ENCODE measurements at places on chromosomes 1 and 21. TPM values are rescaled to one million over a fixed set of nuclear protein-coding genes. Genes with fewer than 3 reads are reported as not detected.
A peak's percentile ranks its signal among the peaks of the same experiment; 100 is the strongest.

GRCh38 chr1:92968138-92969032, 7.1 kb upstream of the DIPK1A start:
- no peak for DNase-seq

The MYBPH gene
- 2.9 TPM for polyA plus RNA-seq

DNA sequence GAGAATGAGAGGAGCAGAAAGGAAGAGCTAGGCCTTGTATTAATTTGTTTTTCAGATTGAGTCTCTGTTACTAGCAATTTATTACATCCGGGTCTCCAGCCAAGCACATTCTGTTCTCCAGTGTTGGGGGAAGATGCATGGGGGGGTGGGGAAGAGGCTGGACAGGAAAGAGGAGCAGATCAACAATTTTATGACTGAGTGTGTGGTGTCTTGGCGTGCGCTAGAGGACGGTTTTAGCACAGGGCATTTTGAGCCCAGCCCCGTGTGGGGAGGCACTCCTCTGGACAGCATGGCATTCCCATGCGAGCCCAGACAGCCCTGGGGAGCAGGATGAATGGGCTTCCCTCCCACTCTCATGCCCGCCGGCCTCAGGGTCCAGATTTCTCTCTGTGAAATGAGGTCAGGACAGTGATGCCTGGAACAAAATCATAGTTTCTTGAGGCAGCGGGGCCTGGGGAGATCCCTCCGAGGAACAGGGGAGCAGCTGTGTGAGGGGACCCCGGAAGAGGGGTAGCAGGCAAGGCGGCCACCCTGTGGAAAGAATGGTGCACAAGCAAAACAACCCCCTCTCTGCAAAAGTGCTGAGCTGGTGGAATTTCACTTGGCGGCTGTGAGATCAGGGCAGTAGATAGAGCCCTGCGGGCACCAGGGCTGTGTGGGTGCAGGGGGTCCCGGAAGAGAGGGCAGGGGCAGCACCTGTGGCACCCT, 16.3 kb downstream of the SOX13 start:
- peak; percentile 81 for DNase-seq

DNA sequence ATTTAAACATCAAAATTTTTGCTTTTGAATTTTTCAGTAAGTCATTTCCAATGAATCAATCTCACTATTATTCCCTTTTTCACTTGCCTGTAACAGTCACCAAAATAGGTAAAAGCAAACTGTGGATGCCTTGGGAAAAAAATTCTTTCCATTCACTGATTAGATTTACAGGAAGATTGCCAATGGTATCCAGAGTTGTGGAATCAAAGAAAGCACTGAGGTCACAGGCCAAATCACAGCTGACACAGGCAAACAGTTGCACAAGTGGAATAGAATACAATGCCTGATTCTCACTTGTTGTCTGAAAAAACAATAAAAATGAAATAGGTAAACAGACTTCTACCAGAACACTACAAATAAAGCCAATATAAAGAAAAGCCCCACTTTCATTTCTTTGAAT, 48.4 kb downstream of the LTN1 start:
- no peak for DNase-seq

GRCh38 chr1:164719676-164720439, 160.9 kb downstream of the PBX1 start:
- no peak for DNase-seq

GRCh38 chr1:191592039-191592438, 566.2 kb upstream of the RGS18 start:
- no peak for DNase-seq

DNA sequence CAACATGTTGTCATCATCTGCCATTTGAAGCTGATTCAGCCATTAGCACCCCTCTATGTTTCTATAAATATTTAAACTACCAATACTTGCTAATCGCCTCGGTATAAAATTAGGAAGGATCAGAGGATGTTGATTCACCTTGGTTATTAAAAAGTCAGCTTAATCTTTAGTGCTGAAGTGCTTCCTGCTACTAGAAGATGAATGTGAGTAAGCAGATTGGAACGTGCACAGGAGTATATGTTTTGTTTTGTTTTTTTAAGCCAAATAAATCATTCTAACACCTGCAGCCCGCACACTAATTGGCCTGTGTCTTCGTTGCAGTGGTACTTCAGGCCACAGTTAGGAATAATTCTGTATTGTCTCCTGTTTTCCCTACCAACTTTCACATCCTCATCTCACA, 485.7 kb downstream of the AJAP1 start:
- no peak for DNase-seq

The RHOU gene
- polyA plus RNA-seq = 32.6 TPM

- no peak for DNase-seq
These were observed 106.8 kb downstream of the AK5 start for GRCh38 chr1:77388661-77389060.

The KIF26B gene
- polyA plus RNA-seq = 3.0 TPM

DNA sequence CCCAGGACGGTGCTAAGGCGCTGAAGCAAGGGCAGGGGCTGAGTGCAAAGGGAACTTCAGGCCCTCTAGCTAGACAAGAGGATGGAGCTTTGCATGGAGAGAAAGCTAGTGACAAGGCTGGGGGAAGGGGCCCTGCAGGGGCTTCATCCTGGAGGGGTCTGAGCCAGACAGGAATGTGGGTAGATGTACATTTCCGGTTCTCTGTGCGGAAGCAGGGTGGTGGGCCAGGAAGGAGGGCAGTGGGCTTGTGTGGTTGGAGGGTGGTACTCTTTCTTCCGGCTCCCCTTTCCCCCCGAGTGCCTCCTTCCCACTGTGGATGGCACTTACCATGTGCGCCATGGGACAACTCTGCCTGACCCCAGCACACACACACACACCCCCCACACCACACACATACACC, 1.5 kb downstream of the KISS1 start:
- DNase-seq = no peak

The UBL4B gene
- polyA plus RNA-seq = 105 TPM

GRCh38 chr1:47843781-47844557, 153.2 kb downstream of the TRABD2B start:
- no peak for DNase-seq

- DNase-seq = no peak
These were observed 180.9 kb downstream of the PRDM16 start for GRCh38 chr1:3249631-3250501.

DNA sequence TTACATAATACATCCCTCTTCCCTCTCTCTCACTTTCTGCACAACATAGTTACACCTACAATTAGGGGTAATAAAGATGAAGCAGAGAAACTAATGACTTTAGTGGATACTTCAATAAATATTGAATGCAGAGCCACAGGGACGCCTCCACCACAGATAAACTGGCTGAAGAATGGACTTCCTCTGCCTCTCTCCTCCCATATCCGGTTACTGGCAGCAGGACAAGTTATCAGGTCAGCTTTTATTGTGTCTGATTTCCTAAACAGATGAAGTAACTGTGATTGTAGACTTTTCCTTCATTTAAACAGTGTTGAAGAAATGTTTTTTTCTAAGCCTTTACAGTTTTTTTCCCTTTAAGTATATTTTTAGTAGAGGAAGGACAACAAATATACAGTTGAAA, 281.6 kb downstream of the TPR start:
- DNase-seq = no peak

DNA sequence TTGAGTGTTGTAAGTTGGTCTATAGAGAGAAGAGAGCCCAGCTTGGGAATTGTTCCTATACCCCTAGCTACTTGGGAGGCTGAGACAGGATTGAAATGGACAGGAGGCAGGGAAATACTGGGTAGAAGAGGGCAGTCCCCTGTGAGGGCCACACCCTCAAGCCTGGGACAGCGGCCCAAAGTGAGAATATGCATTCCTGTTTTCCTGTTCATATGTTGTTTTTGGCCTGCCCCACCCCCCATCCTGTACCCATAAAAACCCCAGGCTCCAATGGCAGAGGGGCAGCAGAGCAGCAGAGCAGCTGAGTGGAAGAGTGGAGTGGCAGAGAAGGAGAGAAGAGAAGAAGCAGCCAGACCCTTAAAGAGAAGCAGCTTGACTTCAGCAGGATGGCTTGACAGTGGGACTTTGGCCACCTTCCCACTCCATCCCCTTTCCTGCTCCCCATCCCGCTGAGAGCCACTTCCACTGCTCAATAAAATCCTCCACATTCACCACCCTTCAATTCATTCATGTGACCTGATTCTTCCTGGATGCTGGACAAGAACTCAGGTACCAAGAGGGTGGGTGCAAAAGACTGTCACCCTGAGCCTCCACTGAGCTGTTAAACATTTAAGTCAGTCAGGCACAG, 70.6 kb upstream of the PUM1 start:
- DNase-seq = no peak

DNA sequence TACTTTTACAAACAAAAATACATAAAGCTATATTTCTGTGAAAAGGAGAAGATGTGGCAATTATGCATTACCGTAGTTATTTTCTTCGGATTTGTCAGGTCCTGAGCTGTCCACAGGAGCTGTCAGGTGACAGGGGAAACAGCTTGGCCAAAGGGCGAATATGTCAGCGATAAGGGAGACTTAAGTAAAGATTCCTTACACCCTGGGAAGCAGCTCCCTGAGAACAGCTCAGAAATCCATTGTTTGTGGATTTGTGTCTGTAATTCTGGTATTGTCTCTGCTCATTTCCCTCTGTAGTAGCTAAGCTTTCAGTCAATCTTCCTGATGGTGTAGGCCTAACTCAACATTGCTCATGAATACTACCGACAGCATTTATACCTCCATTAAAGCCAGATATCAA, 7.1 kb upstream of the CD34 start:
- no peak for DNase-seq

GRCh38 chr1:230681599-230681998, 32.3 kb downstream of the AGT start:
- no peak for DNase-seq

The OR2T33 gene
- polyA plus RNA-seq = not detected

The CHIA gene
- polyA plus RNA-seq = 0.70 TPM

The TOR1AIP1 gene
- 72.3 TPM for polyA plus RNA-seq

The MYOM3 gene
- 22.4 TPM for polyA plus RNA-seq

- no peak for DNase-seq
These were observed 63.6 kb downstream of the KCNT2 start for GRCh38 chr1:196544617-196545016.

The HSPA6 gene
- polyA plus RNA-seq = 2.8 TPM

The GSTM4 gene
- 42.0 TPM for polyA plus RNA-seq

The ALPL gene
- 11.8 TPM for polyA plus RNA-seq

DNA sequence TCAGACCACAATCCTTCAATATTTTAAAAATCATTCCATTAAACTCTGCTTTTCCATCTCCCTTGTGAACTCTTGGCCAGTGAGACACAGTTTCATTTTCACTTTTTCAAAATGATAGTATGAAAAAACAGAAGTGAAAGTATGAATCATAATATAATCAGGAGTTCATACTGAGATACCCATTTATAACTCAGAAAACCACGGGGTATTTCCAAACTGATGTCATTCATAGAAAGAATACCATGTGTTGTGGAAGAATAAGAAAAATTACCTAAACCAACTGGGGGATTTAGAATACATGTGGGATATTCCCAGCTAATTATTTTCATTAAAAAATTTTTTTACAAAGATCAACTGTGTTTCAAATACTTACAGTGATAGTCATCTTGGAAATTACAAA, 149.9 kb downstream of the MRPL39 start:
- no peak for DNase-seq

The LCK gene
- polyA plus RNA-seq = 4.3 TPM

The FAM163A gene
- 6.6 TPM for polyA plus RNA-seq

GRCh38 chr21:29296446-29296845, 2.3 kb upstream of the BACH1 start:
- no peak for DNase-seq

GRCh38 chr1:6730473-6730872, 28.9 kb upstream of the DNAJC11 start:
- no peak for DNase-seq

DNA sequence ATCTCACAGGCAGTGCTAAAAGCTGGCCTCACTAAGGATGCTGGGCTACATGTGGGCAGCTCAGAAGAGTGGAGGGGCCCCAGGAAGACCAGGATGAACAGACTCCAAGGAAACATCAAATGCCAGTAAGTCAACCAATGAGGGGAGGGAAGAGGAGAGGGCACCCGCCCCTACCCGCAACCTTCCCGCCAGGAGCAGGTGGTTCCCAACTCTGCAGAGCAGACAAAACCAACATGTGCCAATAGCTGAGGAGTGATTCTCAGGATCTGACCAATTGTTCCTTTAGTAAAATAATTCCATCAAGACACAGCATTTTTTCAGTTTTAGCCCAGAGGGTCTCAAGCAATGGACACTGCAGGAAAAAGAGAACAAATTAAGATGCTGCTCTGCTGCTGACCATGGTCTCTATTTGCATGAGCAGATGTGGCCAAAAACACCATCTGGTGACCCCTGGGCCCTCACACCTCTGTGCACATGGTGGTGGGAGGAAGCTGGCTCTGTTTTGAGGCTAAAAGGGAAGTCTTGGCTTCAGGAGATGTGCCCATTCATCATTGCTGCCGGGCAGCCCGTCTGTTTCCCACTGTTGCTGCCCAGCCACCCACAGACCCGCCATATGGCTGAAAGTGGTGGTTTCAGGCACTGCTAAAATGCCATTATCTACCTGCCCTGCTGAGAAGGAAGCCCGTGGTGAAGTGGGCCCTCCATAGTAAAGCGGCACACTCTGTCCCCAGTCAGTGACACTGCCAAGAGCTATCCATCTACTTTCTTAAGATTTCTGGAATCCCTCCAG, 231.8 kb downstream of the KCNH1 start:
- DNase-seq = no peak

DNA sequence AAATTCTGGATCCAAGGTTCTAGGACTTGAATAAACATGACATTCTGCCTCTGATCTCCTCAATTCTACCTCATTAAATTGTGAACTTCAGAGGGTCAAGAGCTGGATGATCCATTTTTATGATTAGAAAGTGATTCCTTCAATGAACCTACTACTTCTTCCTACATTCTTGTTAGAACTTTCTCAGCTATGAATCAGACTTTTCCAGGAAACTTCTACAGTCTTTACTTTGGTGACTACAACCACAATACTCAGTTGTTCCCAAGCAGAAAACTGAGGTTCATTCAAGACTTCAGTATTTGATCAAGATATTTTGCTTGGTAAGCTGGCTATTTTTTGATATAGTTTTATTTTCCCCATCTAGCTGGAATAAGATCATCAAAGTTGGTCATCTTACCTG, 51.4 kb downstream of the CDC7 start:
- DNase-seq = no peak

The C8B gene
- polyA plus RNA-seq = 0.59 TPM

- DNase-seq = no peak
These were observed 48.5 kb downstream of the RHBG start for GRCh38 chr1:156417401-156418020.

The HIPK1 gene
- 116 TPM for polyA plus RNA-seq

All from testis (tissue), 5 donors.